ENCODE measurements at places on chromosomes 2 and 18.

DNA sequence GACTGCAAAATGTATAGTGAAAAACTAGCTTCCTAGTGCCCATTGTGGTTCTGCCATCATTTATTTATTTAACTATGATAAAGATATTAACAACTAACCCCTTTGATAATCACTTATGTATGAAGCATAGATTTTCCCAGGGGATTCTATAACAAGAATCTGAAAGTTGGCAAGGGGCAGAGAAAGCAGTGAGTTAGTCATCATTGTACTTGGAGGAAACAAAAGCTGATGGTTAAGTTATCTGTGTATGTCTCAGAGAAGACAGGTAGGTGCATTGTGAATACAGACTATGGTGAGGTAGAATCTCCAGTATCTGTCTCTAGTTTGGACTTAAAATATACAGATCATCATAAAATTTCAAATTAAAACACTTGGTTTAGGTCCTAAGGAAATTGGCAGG, 2159.1 kb upstream of the CELF4 start:
- peaks cover 1% of the 10 kb centered on the region for H3K4me1 ChIP-seq
- H3K36me3 ChIP-seq, result no peaks in the 10 kb centered on the region
- DNase-seq, result no peak
- no peaks in the 10 kb centered on the region for H3K27me3 ChIP-seq
- H3K4me3 ChIP-seq, result no peak overlapping the region

DNA sequence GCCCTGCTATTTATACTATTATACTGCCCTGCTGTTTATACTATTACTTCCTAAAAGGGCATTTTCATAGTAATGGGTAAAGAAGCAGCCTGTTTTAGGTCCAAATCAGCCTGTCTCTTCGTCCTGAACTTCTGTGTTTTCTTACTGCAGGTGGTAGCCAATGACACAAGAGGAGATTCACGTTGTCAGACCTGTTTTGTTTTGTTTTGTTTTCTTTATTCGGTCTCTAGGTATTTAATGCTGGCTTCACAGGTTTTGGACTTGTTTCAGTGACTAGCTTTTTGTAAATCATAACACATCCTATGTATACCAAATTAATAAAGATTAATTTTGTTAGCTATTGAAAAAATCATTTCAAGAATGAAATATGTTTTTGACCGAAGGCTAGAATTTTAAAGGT, 116.4 kb downstream of the MAP3K20 start:
- H3K27me3 ChIP-seq, result no peaks in the 10 kb centered on the region
- no peak for DNase-seq
- no peaks in the 10 kb centered on the region for H3K36me3 ChIP-seq
- peaks cover 15% of the 10 kb centered on the region for H3K4me1 ChIP-seq

DNA sequence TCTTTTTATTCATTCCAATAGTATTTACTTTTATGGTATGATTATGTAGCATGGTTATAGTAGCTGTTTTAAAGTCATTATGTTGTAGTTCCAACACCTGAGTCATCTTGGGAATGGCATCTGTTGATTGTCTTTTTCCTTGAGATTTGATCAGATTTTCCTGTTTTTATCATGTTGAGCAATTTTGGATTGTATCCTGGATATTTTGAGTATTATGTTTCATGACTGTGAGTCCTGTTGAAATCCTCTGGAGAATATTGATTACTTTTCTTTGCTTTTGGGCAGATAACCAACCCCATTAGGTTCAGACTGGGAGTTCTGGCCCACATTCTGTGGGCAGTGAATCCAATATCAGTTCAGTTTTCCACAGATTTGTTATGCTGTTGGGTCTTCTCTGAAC, 163.2 kb upstream of the SPRED2 start:
- no peak overlapping the region for H3K27ac ChIP-seq
- DNase-seq, result no peak
- no peaks in the 10 kb centered on the region for H3K27me3 ChIP-seq
- no peaks in the 10 kb centered on the region for H3K4me1 ChIP-seq

- H3K27me3 ChIP-seq, result no peaks in the 10 kb centered on the region
- H3K4me3 ChIP-seq, result no peak overlapping the region
- DNase-seq, result no peak
- no peak overlapping the region for H3K27ac ChIP-seq
These were observed 42.7 kb upstream of the TAF4B start for GRCh38 chr18:26183395-26184112.

DNA sequence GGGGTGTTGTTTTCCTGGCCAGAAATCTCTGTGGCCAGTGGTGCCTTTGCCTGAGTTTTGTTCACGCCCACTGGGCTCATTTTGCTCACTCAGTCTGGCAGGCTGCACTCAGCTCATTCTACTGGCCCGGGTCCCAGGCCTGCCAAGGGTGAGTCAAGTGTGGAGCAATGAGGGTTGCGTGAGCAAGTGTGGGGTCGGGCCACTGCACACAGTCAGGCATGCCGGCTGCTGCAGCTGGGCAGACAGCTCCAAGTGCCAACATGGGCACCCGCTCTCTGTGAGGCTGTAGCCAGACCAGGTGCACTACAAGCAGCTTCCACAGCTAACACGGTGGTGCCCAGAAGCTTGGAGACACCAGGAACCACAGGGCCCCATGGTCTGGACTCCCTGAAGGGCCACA, 801.1 kb upstream of the RAB6C start:
- H3K36me3 ChIP-seq, result no peaks in the 10 kb centered on the region
- DNase-seq, result no peak
- no peaks in the 10 kb centered on the region for H3K27me3 ChIP-seq

- H3K4me3 ChIP-seq, result no peak overlapping the region
- no peak overlapping the region for H3K27ac ChIP-seq
- no peaks in the 10 kb centered on the region for H3K36me3 ChIP-seq
- no peaks in the 10 kb centered on the region for H3K4me1 ChIP-seq
These were observed 283.5 kb downstream of the PID1 start for GRCh38 chr2:228987441-228988155.

GRCh38 chr2:177688844-177689243, 296.3 kb downstream of the AGPS start:
- no peak overlapping the region for H3K27ac ChIP-seq
- H3K27me3 ChIP-seq, result no peaks in the 10 kb centered on the region
- DNase-seq, result no peak
- no peak overlapping the region for H3K4me3 ChIP-seq
- peaks cover 6% of the 10 kb centered on the region for H3K4me1 ChIP-seq

DNA sequence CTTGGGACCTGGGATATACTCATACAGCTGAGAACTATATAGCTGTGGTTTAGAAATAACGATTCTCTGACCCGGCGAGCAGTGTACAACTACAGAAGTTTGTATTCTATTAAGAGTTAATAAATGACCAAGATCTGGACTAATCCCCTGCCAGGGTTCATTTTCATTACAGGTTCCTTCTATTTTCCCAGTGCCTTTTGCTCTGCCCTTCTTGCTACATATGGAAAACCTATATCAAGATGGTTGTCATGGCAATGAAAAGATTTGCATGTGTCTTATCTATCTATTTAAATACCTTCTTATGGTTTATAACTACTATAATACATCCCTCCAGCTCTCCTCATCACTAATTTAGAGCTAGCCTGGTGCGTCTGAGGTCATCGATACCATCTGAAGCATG, 965.2 kb downstream of the BCL11A start:
- no peak for DNase-seq
- H3K27me3 ChIP-seq, result no peaks in the 10 kb centered on the region
- no peak overlapping the region for H3K27ac ChIP-seq
- no peak overlapping the region for H3K4me3 ChIP-seq
- H3K36me3 ChIP-seq, result no peaks in the 10 kb centered on the region

- H3K4me1 ChIP-seq, result peaks cover 16% of the 10 kb centered on the region
- no peaks in the 10 kb centered on the region for H3K27me3 ChIP-seq
- H3K4me3 ChIP-seq, result no peak overlapping the region
- H3K36me3 ChIP-seq, result no peaks in the 10 kb centered on the region
These were observed 18.4 kb upstream of the SLC20A1 start for GRCh38 chr2:112627060-112628040.

- H3K4me1 ChIP-seq, result no peaks in the 10 kb centered on the region
- H3K36me3 ChIP-seq, result no peaks in the 10 kb centered on the region
- no peak for DNase-seq
- no peak overlapping the region for H3K4me3 ChIP-seq
- H3K27ac ChIP-seq, result no peak overlapping the region
- H3K27me3 ChIP-seq, result no peaks in the 10 kb centered on the region
These were observed 371.1 kb downstream of the TXNL1 start for GRCh38 chr18:56267334-56267733.
